ENCODE measurements at places on chromosomes 13 and 19.

GRCh38 chr13:28659621-28659970 is 666 bp downstream of the POMP start:
- no peak for DNase-seq

DNA sequence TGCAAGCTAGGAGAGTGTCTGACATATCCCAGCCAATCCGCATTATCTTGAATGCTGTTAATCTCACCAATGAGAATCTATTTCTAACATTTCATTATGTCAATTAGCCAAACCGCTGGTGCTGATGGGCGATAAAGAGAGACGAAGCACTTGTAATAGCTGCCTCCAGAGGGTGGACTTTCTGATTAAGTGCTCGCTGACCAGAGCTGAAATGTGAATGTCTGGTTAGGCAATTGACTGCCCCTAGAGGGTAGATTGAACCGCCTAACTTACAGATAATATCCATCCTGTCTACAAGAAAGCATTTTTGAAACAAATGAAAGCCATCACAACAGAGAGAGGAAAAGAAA is 552 bp upstream of the GRWD1 start:
- DNase-seq: no peak

DNA sequence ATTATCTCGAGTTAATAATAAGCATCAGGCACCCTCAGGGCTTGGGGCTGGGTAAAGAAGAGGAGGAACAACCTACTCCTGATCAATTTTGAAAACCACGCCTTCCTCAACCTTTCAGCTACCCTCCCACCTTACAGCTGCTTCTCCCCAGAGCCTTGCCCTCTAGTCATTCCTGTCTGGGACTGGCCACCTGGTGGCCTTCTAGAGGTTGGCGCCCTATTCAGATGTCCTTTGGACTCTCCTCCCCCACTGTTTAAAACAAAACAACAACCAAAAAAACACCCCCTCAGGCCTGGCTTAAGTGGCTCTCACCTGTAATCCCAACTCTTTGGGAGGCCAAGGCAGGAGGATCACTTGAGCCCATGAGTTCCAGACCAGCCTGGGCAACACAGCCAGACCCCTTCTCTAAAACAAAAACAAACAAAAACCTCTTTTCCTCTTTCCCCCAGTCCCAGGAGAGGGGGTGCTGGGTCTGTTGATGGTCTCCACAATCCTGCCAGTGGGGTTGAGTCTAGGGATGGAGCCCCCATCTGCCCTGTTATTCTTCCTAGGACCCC is 62.3 kb downstream of the CCDC70 start:
- no peak for DNase-seq

GRCh38 chr13:112702986-112703379 is 13.1 kb downstream of the ATP11A start:
- no peak for DNase-seq

DNA sequence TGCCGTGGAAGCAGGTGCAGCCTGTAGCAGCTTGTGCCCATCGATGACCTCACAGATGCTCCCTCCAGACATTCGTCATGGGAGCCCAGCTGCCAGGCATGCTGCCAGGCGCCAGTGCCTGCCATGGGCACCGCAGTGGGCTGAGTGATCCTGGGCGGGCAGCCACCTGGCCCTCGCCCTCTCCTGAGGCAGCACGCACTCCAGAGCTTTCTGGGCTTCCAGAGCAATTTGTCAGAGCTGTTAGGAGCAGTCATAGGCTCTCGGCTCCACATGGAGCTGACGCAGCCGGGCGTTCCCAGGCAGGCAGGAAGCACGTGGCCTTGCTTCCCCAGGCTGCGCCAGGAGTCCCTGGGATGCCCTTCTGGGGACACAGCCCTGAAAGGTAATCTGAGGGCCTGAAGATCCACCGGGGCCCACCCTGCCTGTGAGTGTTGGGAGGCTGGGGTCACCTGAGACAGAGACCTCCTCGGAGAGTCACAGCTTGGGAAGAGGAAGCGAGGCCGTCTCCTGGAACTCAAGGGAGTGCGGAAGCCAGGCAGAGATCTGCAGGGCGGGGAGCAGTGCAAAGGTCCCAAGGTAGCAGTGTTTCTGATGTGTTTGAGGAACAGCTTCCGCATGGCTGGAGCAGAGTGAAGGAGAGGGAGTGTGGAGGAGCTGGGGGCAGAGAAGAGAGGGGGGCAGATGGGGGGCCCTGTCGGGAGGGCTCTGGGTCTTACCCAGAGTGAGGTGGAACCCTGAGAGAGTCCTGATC is 50.6 kb downstream of the DPF1 start:
- no peak for DNase-seq

DNA sequence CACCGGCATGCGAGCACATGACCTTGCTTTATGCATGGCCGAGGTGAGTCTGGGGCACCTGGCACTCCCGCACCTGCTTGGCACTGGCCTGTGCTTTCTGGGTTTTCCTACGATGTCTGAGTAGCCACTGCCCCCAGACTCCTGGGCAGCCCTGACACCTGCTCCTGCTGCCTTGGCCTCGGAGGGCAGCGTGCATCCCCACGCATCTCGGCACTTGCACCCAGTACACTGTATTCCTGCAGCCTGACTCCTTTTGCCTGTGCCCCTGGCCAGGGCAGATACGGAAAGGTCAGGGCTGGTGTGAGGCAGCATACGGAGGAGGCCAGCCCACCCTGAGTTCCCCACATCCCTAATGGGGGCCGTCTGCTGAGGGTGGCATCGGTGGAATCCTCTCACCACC is 340.6 kb downstream of the TEX29 start:
- DNase-seq: no peak

GRCh38 chr13:30666113-30666512 is 48.4 kb downstream of the USPL1 start:
- DNase-seq: no peak

GRCh38 chr13:30268673-30269072 is 38.7 kb downstream of the KATNAL1 start:
- DNase-seq: no peak

GRCh38 chr19:8361921-8362793 is 1.8 kb upstream of the ANGPTL4 start:
- DNase-seq: no peak

- DNase-seq: no peak
Measured at GRCh38 chr13:73967397-73968165, 166.6 kb downstream of the KLF12 start.

DNA sequence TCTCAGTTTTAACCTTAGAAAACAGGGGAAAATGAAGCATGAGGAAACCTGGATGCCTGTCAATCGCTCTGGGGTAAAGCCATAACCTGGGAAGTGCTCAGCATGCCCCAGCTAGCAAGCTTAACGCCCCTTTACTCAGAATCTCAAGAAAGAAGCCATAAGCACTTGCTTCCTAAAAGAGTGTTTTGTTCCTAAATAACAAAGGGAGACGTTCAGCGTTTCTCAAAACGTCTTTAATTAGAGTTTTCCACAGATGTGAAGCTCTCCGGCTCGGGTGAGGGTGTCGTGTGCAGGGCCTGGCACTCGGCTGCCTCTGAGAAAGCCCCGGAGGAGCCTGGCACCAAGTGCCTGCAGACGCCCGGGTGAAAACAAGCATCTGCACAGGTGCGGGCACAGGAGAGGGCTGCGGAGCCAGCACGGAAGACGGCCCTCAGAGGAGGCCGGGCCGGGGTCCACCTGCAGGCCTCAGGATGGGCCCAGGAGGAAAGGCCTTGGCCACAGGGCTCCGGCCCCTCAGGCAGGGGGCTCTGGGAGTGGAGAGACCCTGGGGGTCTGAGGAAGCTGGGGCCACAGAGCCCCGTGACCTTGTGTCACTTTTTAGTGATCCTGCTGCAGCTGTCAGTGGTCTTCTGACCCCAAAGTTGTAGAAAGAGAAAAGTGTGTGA is 6.2 kb downstream of the GAS6 start:
- DNase-seq: no peak

DNA sequence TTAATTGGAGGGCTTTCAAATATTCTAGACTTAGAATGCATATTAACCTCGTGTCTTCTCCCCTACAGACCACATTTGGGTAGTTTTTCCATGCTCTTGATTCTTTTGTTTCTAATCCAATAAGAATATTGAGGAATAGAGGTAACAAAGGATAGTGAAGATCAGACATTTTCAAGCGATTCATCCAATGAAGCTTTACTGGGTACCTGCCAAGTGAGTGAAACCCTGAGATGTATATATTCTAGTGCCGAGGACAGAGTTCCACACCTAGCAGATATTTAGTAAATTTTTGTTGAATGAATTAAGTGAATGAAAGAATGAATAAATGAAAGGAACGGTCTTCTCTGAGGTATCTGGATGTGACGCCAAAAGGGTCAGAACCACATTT is 442 bp upstream of the RFC3 start:
- DNase-seq: no peak

DNA sequence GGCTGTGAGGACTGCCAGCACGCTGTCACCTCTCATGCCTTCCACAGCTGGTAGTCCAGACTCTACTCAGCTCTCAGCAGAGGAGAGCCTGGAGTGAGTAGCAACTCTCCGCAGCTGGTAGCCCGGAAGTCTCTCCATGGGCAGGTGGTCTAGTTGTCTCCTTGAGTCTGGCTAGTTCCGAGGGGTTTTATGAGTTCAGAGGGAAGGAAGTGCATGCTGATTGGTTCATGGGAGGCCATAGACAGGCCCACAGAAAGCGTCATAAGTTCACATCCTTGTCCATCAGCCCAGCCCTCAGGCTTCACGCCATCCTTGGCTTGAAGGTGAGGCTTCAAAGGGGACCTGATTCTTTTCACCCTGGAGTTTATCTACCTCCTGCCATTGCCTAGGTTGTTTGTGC is 2662.4 kb upstream of the PCDH20 start:
- DNase-seq: no peak

DNA sequence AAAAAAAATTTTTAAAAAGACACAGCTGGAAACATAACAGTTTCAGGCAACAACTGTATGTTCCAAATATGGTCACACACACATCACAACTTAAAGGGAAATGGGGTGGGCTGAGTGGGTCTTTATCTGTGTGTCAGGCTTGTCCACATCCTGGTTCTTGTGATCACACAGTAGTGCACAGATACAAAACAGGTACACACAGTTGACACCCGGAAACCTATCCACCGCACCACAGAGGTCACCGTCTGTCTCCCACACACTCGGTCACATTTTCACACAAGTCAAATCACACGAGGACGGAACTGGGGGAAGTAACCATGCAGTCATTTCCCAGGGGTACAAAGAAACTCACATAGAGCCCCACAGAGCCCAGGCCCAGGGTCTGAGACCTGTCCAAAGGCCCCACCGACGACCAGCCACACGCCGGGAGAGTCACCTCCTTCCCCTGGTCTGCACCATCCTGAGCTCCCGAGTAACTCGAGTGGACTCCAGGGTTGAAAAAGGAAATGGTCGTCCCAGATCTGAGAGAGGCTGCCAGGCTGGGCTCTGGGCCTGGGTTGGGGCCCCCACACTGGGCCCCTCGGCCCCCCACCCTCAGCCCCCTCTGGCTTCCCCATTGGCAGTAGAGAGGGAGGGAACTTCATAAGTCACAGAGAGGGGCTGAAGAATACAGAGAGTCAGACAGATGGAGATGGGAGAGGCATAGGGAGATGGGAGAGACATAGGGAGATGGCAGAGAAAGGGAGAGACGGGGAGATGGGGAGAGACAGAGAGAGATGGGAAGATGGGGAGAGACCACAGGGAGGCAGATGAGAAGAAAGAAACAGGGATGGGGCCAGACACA is 1.3 kb upstream of the PPAN start:
- peak; percentile 60 for DNase-seq

DNA sequence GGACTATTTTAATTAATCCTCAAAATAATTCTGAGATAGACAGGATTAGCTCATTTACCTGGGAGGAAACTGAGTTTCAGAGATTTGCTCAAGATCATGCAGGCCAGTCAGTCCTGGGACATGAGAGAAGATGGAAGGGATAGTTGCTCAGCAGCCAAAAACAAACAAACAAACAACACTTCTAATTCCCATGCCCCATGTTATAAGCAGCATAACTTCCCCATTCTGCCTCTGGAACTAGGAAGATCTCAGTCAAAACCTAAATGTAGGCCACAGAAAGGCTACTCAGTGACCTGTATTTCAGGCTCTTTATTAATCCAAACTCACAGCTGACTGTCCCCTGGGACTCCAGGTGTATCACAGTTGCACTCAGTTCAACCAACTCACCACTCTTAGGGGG is 489.2 kb upstream of the NBEA start:
- no peak for DNase-seq

- peak; percentile 94 for DNase-seq
Measured at GRCh38 chr19:8592231-8593009, 15.2 kb upstream of the MYO1F start.

DNA sequence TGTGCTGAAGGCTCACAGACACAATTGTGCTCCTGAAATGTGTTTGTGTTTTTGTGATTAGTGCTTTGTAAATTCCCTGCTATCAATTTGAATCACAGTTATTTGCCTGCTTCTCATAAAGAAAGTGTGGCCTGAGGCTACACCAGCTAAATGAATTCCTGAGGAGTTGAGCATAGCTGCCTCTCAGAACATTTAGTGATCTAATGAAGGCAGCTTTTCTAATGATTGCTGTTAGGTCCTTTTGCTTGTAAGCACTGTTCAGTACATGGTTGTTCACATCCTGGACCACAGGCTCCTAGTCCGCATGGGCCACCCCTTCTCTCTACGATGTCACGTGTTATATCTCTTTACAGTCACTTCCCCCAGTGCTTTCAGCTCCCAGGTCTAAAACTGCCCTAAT is 238.2 kb downstream of the B3GLCT start:
- DNase-seq: no peak

DNA sequence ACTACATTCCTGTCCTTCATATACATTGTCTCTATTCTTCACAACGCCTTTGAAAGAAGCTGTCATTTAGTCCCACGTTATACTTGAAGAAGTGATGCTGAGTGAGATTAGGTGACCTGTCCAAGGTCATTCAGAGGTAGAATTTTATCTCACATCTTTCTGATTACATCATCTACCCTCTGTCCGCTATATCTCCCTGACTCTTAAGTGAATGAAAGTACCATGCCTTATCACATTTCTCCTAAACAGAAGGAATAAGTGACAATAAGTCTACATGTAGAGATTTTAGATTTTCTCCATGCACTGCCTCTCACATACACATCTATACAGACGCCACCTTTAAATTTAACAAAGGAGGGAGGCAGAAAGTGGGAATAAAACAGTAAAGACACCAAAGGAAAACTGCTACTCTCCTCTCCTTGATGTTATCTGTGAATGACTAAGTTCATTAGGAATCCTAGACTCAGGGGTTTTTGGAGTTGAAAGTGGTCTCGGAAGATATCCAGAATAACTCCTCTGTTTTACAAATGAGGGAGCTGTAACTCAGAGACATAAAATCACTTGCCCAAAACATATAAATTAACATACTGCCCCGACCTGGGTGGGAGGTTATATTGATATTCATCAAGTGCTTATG is 4.9 kb upstream of the CLDN10 start:
- DNase-seq: no peak

GRCh38 chr13:94327318-94327717 is 152.2 kb downstream of the DCT start:
- DNase-seq: no peak

GRCh38 chr13:99270518-99270917 is 12.3 kb upstream of the GPR18 start:
- DNase-seq: no peak

- DNase-seq: no peak
Measured at GRCh38 chr13:89726690-89727435, 1620.6 kb upstream of the MIR17HG start.

- DNase-seq: no peak
Measured at GRCh38 chr13:73793361-73793760, 340.8 kb downstream of the KLF12 start.

GRCh38 chr19:49636233-49636932 is 3.6 kb downstream of the RRAS start:
- no peak for DNase-seq

GRCh38 chr13:27161423-27161822 is 10.2 kb downstream of the USP12 start:
- DNase-seq: no peak
